IMR-90 (cell line): ENCODE measurements at places on chromosomes 3 and 15. TPM values are rescaled to one million over a fixed set of nuclear protein-coding genes. Genes with fewer than 3 reads are reported as not detected.

The MCF2L2 gene
- polyA plus RNA-seq: 0.17 TPM in 1 of 2 replicates, not detected in the other

The AHSG gene
- not detected in 2 replicates for polyA plus RNA-seq

The ADCY5 gene
- polyA plus RNA-seq: 0.14 and 0.53 TPM in 2 replicates

The TLR9 gene
- polyA plus RNA-seq: 0.03 TPM in 1 of 2 replicates, not detected in the other

The CRBN gene
- 15.3 and 21.8 TPM in 2 replicates for polyA plus RNA-seq

The WDR49 gene
- polyA plus RNA-seq: not detected in 2 replicates

The GUCA1C gene
- polyA plus RNA-seq: not detected in 2 replicates

The LMAN1L gene
- polyA plus RNA-seq: not detected in 2 replicates

The CX3CR1 gene
- 0.03 TPM in 1 of 2 replicates, not detected in the other for polyA plus RNA-seq

The TFG gene
- 129 and 165 TPM in 2 replicates for polyA plus RNA-seq

The PLCL2 gene
- 0.79 and 0.92 TPM in 2 replicates for polyA plus RNA-seq

The GABRA5 gene
- 4.0 and 4.3 TPM in 2 replicates for polyA plus RNA-seq

The KLHL40 gene
- polyA plus RNA-seq: not detected in 2 replicates

- no peaks in the 10 kb centered on the region for H3K36me3 ChIP-seq
- DNase-seq: no peak
- peaks cover 59% of the 10 kb centered on the region for H3K27me3 ChIP-seq
- no peaks in the 10 kb centered on the region for H3K4me1 ChIP-seq
- H3K4me3 ChIP-seq: no peak overlapping the region
These were observed 6.6 kb upstream of the MCF2L2 start for GRCh38 chr3:183434992-183435391.

GRCh38 chr15:90039996-90040395 lies 38.9 kb downstream of the ZNF710 start:
- DNase-seq: no peak
- no peak overlapping the region for H3K27ac ChIP-seq
- no peak overlapping the region for H3K4me3 ChIP-seq
- H3K36me3 ChIP-seq: no peaks in the 10 kb centered on the region

DNA sequence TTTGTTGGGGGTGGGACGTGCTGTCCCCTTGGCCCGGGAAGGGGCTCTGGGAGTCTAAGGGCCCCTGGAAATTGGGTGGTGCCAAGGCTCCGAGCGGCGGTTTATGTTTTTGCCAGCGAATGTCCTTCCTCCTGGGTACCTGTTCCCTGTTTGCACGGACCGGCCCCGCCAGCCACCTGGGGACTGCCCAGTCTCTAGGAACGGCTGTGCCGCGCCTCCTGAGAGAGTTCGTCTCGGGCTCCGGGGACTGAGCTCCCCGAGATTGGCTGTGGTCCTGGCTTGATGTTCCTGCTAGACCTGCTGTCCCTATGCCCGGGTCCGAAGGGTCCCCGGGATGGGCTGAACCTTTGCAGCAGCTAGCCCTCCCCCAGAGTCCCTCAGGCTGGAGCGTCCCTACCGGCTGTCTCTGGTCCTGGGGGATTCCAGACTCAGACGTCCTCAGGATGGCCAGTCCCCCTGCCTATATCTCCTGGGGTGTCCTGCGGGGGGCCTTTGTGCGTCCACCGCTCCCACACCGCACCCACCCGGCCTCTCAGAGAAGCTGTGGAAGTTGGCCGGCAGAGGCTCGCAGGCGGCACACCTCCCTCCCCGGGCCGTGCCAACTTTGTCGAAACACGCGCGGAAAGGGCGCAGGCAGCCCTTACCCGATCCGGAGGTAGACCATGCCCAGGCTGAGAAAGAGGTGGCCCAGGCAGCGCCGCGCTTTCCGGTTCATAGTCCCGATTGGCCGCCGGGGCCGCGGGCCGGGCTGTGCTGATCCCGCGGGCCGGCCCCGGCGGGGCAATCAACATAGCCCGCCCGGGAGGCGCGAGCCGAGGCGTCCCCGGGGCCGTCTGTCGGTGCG lies 547 bp downstream of the WNT7A start:
- H3K36me3 ChIP-seq: no peaks in the 10 kb centered on the region
- H3K4me3 ChIP-seq: no peak overlapping the region
- no peak for DNase-seq
- no peak overlapping the region for H3K27ac ChIP-seq
- H3K4me1 ChIP-seq: no peaks in the 10 kb centered on the region

DNA sequence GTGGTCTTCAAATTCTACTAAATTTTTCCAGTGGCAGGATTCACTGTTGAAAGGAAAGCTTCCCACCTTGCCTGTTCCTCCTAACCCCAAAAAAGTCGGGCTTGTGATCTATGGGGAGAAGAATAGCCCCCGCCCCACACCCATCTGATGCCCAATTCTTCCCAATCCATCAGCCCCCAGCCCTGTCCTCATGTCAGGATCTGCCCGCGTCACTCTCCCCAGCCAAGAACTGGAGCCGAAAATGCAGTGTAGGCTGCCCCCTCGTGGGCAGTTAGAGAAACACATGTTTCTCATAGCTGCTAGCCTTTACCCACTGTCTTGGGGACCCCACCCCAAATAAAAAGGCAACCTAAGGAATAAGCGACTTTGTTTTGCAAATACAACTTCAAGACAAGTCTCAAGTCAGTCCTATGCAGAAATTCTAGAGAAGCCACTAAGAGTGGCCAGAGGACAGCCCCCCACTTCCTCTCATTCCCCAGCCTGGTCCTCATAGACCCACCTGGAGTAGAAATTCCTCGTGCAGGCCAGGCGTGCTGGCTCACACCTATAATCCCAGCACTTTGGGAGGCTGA lies 13.0 kb upstream of the CSK start:
- peak; percentile 41 for DNase-seq
- H3K4me1 ChIP-seq: no peaks in the 10 kb centered on the region
- H3K27ac ChIP-seq: no peak overlapping the region
- H3K4me3 ChIP-seq: no peak overlapping the region
- H3K27me3 ChIP-seq: peaks cover 13% of the 10 kb centered on the region; the same call in 1 of the 2 replicates
- H3K36me3 ChIP-seq: no peaks in the 10 kb centered on the region

DNA sequence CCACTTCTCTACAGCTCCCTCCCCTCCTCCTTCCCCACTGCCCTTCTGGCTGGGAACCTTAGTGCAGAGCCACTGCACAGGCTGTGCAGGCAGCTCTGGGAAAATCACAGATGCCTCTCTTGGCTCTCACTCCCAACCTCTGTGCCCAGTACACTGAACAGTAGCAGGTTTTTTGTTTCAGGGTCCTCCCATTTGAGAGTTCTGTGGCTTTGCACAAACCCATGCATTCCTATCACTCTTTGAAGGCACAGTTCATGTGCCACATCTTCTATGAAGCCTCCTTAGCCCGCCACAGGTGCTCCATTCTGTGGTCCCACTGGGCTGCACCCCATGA lies 103.9 kb downstream of the SNRK start:
- H3K4me3 ChIP-seq: no peak overlapping the region
- peaks cover 11% of the 10 kb centered on the region for H3K4me1 ChIP-seq
- peak overlapping the region; percentile 59 for H3K27ac ChIP-seq
- no peaks in the 10 kb centered on the region for H3K27me3 ChIP-seq

GRCh38 chr3:72165317-72165716 lies 380.4 kb upstream of the PROK2 start:
- no peaks in the 10 kb centered on the region for H3K4me1 ChIP-seq
- DNase-seq: peak; percentile 7
- H3K4me3 ChIP-seq: no peak overlapping the region
- H3K27ac ChIP-seq: no peak overlapping the region
- no peaks in the 10 kb centered on the region for H3K36me3 ChIP-seq

DNA sequence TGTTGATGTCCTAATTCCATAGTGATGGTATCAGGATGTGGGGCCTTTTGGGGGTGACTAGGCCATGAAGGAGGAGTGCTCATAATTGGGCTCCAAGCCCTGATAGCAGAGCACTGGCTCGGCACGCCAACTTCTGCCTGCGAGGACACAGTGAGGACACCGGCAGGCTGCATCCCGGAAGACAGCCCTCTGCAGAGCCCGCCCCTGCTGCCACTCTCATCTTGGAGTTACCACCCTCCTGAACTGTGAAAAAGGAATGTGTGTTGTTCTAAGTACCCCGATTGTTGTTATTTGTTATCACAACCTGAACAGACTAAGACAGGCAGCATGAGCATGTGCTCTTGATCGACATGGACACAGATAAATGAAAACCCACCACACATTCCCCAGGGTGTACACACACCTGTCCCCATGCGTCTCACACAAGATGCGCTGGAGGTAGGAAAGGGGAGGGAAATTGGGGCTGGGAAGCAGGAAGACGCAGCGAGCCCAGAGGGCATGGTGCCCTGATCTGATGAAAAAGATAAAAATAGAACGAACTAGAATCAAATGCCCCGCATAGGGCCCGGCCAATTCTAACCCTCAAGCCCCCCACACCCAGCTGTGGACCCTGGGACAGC lies 40.1 kb downstream of the RPN1 start:
- H3K27me3 ChIP-seq: no peaks in the 10 kb centered on the region
- H3K36me3 ChIP-seq: no peaks in the 10 kb centered on the region; the same call in 1 of the 2 replicates
- no peak overlapping the region for H3K27ac ChIP-seq
- no peak overlapping the region for H3K4me3 ChIP-seq
- H3K4me1 ChIP-seq: no peaks in the 10 kb centered on the region
- no peak for DNase-seq

GRCh38 chr3:87260270-87260669 lies 16.1 kb downstream of the POU1F1 start:
- DNase-seq: peak; percentile 51
- H3K27ac ChIP-seq: no peak overlapping the region
- H3K4me1 ChIP-seq: no peaks in the 10 kb centered on the region
- H3K36me3 ChIP-seq: no peaks in the 10 kb centered on the region

DNA sequence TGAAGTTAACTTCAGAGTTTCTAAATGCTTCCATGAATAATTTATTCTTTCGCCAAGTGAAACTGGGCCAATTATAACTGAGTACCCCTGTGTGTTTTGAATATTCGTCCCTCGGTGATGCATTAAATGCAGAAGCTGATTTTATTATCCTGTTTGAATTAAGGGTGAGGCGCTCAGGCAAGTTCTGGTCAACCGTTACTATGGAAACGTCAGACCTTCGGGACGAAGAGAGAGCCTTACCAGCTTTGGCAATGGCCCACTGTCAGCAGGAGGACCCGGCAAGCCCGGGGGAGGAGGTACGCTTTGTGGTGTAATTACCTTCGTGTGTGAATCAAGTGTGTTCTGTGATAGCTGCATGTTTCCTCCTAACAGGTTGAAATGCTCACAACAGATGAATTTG lies 239.8 kb downstream of the ITPR1 start:
- H3K4me3 ChIP-seq: no peak overlapping the region
- no peaks in the 10 kb centered on the region; the same call in 1 of the 2 replicates for H3K36me3 ChIP-seq
- H3K4me1 ChIP-seq: no peaks in the 10 kb centered on the region
- H3K27me3 ChIP-seq: peaks cover 23% of the 10 kb centered on the region
- DNase-seq: no peak

- H3K27ac ChIP-seq: no peak overlapping the region
- no peak overlapping the region for H3K4me3 ChIP-seq
- no peaks in the 10 kb centered on the region for H3K36me3 ChIP-seq
These were observed 843.6 kb upstream of the ALCAM start for GRCh38 chr3:104523136-104523535.

GRCh38 chr3:81462921-81463320 lies 298.5 kb downstream of the GBE1 start:
- no peaks in the 10 kb centered on the region for H3K4me1 ChIP-seq
- no peaks in the 10 kb centered on the region for H3K36me3 ChIP-seq
- DNase-seq: no peak

- H3K36me3 ChIP-seq: no peaks in the 10 kb centered on the region
- no peak for DNase-seq
- no peaks in the 10 kb centered on the region for H3K27me3 ChIP-seq
- H3K27ac ChIP-seq: no peak overlapping the region
- no peak overlapping the region for H3K4me3 ChIP-seq
These were observed 81.8 kb downstream of the NFKBIZ start for GRCh38 chr3:101931081-101931480.

- no peak for DNase-seq
- no peaks in the 10 kb centered on the region for H3K36me3 ChIP-seq
- peaks cover 6% of the 10 kb centered on the region for H3K4me1 ChIP-seq
- no peak within 1 kb of the TSS for H3K27ac ChIP-seq
These were observed at the start of gene TAGLN3 for GRCh38 chr3:111998636-111999483. TAGLN3 (plus strand) TSS chr3:111998922; CDS start chr3:111999423, 501 bp downstream.

- H3K4me1 ChIP-seq: no peaks in the 10 kb centered on the region
- H3K27me3 ChIP-seq: no peaks in the 10 kb centered on the region
- H3K36me3 ChIP-seq: no peaks in the 10 kb centered on the region
These were observed 333.1 kb upstream of the NECTIN3 start for GRCh38 chr3:110738531-110738930.

DNA sequence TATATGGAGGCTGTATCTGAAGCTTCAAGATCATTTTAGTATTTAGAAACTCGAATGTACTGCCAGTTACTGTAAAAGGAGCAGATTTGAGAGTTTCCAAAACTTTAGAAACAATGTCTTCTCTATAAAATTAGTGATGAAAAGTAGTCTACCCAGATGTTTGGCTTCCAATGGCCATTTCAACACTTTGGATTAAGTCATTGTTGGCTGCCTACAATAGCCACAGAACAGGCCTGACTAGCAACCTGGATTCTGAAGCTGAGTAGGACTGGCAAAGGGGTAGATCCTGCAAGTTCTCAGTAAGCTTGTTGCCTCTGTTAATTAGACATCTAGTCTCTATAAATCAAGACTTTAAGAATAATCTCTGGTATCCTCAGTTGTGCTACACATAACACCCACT lies 239.0 kb upstream of the KCNMB2 start:
- no peaks in the 10 kb centered on the region for H3K27me3 ChIP-seq
- no peak overlapping the region for H3K4me3 ChIP-seq
- no peaks in the 10 kb centered on the region; the same call in 1 of the 2 replicates for H3K4me1 ChIP-seq
- H3K36me3 ChIP-seq: no peaks in the 10 kb centered on the region
- no peak for DNase-seq

DNA sequence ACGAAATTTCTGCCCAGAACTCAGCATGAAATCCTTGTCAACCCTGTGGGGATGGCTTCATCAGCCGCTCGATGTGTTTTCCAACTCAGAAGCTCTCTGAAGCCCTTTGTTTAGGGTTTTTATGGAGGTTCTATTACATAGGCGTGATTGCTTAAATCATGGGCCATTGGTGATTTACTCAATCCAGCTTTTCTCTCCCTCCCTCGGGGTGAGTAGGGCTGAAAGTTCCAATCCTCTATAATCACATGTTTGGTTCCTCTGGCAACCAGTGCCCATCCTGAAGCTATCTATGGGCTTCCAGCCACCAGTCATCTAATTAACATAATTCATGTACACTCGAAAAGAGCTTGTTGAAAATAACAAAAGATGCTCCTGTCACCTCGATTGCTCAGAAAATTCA lies 51.6 kb downstream of the GATM start:
- H3K36me3 ChIP-seq: no peaks in the 10 kb centered on the region
- H3K4me3 ChIP-seq: no peak overlapping the region
- DNase-seq: no peak
- H3K4me1 ChIP-seq: no peaks in the 10 kb centered on the region

DNA sequence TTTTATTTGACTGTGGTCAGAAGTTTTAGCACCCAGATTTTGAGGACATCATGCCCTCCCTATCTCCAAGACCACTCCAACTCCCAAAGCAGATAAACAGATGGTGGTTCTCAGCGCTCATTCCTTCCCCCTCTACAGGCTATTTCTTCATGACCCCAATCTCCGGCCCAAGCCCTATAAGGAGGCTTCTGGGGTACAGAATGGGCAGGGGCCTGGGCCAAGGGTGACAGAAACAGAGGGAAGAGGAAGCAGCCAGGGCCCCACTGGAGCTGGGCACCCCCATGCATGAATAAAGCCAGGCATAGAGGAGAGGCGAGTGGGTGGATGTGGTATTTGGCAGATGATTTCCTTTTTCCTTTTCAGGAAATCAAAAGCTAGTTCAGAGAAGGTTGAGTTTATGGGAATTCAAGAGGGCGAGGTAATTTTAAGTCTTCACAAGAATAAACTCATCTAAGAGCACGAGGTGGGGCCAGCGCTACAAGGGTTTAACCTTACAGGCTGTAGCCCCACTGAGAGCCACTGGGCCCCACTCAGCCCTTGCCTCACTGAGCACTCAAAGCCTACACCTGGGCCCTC lies 104.8 kb upstream of the HERC1 start:
- peak; percentile 33 for DNase-seq
- no peaks in the 10 kb centered on the region for H3K36me3 ChIP-seq
- peaks cover 13% of the 10 kb centered on the region for H3K4me1 ChIP-seq

- no peaks in the 10 kb centered on the region for H3K27me3 ChIP-seq
- no peak for DNase-seq
- H3K4me3 ChIP-seq: no peak overlapping the region
- no peak overlapping the region for H3K27ac ChIP-seq
These were observed 1765.0 kb downstream of the OTOL1 start for GRCh38 chr3:163261618-163262017.
